ENCODE measurements at places on chromosomes 12 and 14. TPM values are rescaled to one million over a fixed set of nuclear protein-coding genes. Genes with fewer than 3 reads are reported as not detected.

CELA1 gene
- total RNA-seq, result not detected

MMAB gene
- 67.0 TPM for total RNA-seq

CEP170B gene
- total RNA-seq, result 13.7 TPM

LBHD2 gene
- not detected for total RNA-seq

CNOT2 gene
- total RNA-seq, result 105 TPM

NID2 gene
- total RNA-seq, result 1.1 TPM

PFKM gene
- total RNA-seq, result 97.2 TPM

FAIM2 gene
- total RNA-seq, result 1.3 TPM

CCDC38 gene
- total RNA-seq, result not detected

PLEKHH1 gene
- total RNA-seq, result 11.1 TPM

TMPRSS12 gene
- not detected for total RNA-seq

CERS5 gene
- total RNA-seq, result 25.7 TPM

SCN8A gene
- total RNA-seq, result 5.9 TPM

CLEC1B gene
- not detected for total RNA-seq

KCNMB4 gene
- total RNA-seq, result 0.53 TPM

SERPINA12 gene
- total RNA-seq, result not detected

SSTR1 gene
- not detected for total RNA-seq

MPHOSPH9 gene
- 64.6 TPM for total RNA-seq

TMEM30B gene
- total RNA-seq, result not detected

ANKLE2 gene
- 48.1 TPM for total RNA-seq

PTPRO gene
- total RNA-seq, result 5.2 TPM

EIF2S3B gene
- 2.8 TPM for total RNA-seq

AMN gene
- total RNA-seq, result not detected

CLEC4D gene
- total RNA-seq, result not detected

NANOG gene
- total RNA-seq, result not detected

PTGDR gene
- not detected for total RNA-seq

HSP90B1 gene
- 694 TPM for total RNA-seq

GLIPR1L1 gene
- not detected for total RNA-seq

SPIC gene
- not detected for total RNA-seq

ETFRF1 gene
- total RNA-seq, result 13.8 TPM

CLEC14A gene
- total RNA-seq, result not detected

RNF31 gene
- total RNA-seq, result 79.3 TPM

KRT74 gene
- total RNA-seq, result not detected

L3HYPDH gene
- 27.2 TPM for total RNA-seq

PRB3 gene
- not detected for total RNA-seq

KRT75 gene
- total RNA-seq, result not detected

ESPL1 gene
- 33.5 TPM for total RNA-seq

ETFBKMT gene
- 0.74 TPM for total RNA-seq

SIX6 gene
- not detected for total RNA-seq

OR4N5 gene
- not detected for total RNA-seq

INHBC gene
- not detected for total RNA-seq

CAND1 gene
- total RNA-seq, result 150 TPM

VWF gene
- 0.15 TPM for total RNA-seq

SLC8A3 gene
- not detected for total RNA-seq

C1S gene
- total RNA-seq, result 4.3 TPM

BEGAIN gene
- total RNA-seq, result 3.1 TPM

MYG1 gene
- total RNA-seq, result 144 TPM

ASB8 gene
- 21.0 TPM for total RNA-seq

KIF5A gene
- 0.41 TPM for total RNA-seq

TMTC1 gene
- total RNA-seq, result 3.2 TPM

AICDA gene
- total RNA-seq, result not detected

LRP1 gene
- 21.0 TPM for total RNA-seq

SDR9C7 gene
- not detected for total RNA-seq

All from A375 (cell line).